ENCODE measurements at places on chromosomes 11 and 22.

GRCh38 chr11:2691355-2691761, 8.4 kb downstream of the KCNQ1OT1 start:
- no peak for DNase-seq

- no peak for DNase-seq
Measured at GRCh38 chr11:45651156-45651555, 14.3 kb downstream of the CHST1 start.

GRCh38 chr11:12993626-12994025, 15.5 kb upstream of the RASSF10 start:
- DNase-seq = no peak

GRCh38 chr11:73566422-73566821, 31.5 kb downstream of the FAM168A start:
- DNase-seq = no peak

DNA sequence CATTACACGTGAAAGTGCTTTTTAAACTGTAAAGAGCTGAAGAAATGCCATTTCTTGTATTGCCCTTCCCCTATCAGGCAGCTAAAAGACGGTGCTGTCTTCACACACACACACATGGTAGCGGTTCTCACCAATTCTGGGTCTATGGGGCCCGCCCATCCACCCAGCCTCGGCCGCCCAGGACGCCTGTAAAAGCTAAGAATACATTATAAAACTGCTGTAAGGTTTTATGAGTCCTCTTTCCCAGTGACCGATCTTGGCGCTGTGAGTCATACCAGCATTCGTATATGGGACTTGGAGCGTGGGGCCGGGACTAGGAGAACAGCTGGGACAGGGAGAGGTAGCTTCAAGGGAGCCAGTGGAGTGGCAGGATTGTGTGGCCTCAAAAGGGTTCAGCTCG, 149.7 kb upstream of the CADM1 start:
- DNase-seq = no peak

GRCh38 chr11:36500315-36500721, 9.8 kb downstream of the TRAF6 start:
- DNase-seq = no peak

- peak; percentile 32 for DNase-seq
Measured at GRCh38 chr22:36144886-36145541, 15.5 kb downstream of the APOL3 start.

- no peak for DNase-seq
Measured at GRCh38 chr11:117256573-117256972, 24.1 kb downstream of the RNF214 start.

DNA sequence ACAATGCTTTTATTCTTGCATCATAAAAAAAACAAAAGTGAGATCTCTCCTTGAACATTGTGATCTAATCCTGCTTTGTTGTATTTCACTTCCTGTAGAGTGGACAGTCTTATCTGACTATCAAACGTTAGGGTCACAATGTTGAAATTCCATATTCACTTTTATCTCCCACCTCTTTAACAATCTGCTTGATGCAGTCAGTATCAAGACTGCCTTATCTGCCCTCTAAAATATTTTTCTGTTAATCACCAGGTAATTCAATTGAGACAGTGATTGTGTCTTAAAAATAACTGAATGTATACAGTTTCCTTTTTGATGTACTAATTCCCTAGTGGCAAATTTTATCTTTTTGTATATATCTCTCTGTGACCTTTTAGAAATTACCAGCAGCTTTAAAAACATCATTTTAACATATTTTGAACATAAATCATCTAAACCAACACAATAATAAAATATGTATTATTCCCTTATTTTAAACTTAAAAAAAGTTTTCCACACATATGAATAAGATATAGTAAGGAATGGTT, 143.1 kb upstream of the MPPED2 start:
- no peak for DNase-seq

- no peak for DNase-seq
Measured at GRCh38 chr11:113238721-113239120, 75.7 kb upstream of the TTC12 start.

DNA sequence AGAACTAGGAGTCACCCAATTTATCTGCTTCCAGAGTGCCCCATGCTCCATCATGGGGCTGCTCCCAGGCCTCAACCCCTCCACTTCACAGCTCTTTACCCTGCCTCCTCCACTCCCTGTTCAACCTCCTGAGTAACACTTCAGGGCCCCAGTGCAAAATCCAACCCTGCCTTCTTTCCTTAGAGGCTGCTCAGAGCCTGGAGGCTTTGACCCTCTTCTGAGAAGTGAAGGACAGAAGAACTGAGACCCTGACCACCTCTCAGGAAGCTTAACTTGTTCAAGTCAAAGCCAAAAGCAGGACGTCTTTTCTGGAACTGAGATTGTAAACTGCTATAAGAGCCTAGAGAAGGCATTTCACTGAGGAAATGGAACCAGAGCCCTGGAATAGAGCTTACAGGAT, 15.5 kb downstream of the EIF3F start:
- DNase-seq = no peak

- no peak for DNase-seq
Measured at GRCh38 chr22:47112582-47112965, 350.1 kb downstream of the TBC1D22A start.

- no peak for DNase-seq
Measured at GRCh38 chr11:114102993-114103896, 43.7 kb downstream of the ZBTB16 start.

- DNase-seq = no peak
Measured at GRCh38 chr11:15258433-15259165, 143.9 kb downstream of the INSC start.

DNA sequence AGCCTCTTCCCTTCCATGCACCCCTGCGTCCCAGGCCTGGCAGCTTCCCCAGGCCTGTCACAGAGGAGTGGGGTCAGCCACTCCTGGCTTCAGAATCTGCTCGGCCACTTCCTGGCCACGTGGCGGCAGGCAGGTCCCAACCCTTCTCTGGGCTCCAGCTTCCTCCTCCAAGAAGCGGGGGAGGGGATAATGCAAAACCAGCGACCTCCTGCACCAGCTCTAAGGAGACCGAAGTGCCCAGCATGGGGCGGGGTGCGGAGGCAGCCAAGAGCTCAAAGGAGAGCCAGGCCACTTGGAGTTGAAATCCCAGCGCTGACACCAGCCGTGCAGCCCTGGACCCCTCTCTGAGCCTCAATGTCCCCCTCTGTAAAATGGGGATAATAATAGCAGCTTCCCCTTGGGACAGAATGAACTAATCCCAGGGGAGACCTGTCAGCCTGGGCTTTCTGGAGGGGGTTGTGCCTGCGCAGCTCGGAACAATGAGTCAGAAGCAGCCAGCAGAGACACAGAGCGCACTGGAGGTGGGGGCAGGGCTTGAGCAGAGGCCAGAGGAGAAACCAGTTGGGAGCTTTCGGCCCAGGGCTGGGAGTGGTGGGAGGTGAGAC, 22.8 kb upstream of the PICK1 start:
- DNase-seq = peak; percentile 74

GRCh38 chr11:128299132-128299726, 288.1 kb downstream of the ETS1 start:
- no peak for DNase-seq

DNA sequence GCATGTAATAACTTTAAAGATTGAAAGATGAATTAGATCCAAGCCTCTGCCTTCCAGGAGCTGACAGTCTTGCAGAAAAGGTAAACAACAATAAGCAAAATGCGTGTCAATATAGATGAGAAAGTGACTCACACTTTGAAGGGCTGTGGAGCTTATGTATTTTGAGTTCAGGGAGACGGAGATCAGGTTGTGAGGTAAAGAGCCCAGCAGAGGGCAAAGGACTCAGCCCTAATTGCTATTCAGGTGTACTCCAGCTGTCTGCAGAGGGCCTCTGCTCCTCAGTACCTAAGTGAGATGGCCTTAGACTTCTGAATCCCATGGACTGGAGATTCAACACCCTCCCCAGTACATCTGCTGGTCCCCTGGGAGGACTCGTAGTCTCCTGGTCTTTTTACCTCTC, 22.9 kb upstream of the CTR9 start:
- DNase-seq = no peak

- no peak for DNase-seq
Measured at GRCh38 chr22:46462726-46463371, 74.6 kb downstream of the CELSR1 start.

GRCh38 chr11:59801981-59802638, 8.5 kb downstream of the MRPL16 start:
- no peak for DNase-seq

- no peak for DNase-seq
Measured at GRCh38 chr22:48760481-48761390, 1066.9 kb downstream of the BRD1 start.

DNA sequence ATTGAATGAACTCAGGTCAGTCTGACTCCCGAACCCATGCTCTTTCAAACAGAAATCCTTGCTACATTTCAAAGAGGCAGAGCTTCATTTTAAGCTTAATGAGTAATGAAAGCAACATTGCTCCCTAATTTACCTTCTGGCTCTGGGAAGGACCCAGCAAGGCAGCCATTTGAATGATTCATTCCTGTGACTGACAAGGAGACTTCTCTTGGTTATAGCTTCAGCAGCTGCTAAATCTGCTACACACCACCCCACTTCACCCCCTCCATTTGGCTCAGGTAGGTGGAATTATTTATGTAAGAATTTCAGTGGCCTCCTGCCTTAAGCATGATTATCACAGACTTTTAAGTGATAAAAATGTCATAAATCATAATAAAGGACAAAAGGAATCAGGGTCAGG, 117.7 kb downstream of the KCNC1 start:
- no peak for DNase-seq

- DNase-seq = peak; percentile 43
Measured at GRCh38 chr22:40345815-40346184, 500 bp upstream of the ADSL start.

- DNase-seq = no peak
Measured at GRCh38 chr11:61019037-61019831, 47.8 kb downstream of the CD6 start.

GRCh38 chr11:25981998-25982397, 349.9 kb upstream of the ANO3 start:
- DNase-seq = peak; percentile 15

GRCh38 chr11:94762208-94762607, 5.9 kb upstream of the AMOTL1 start:
- no peak for DNase-seq

DNA sequence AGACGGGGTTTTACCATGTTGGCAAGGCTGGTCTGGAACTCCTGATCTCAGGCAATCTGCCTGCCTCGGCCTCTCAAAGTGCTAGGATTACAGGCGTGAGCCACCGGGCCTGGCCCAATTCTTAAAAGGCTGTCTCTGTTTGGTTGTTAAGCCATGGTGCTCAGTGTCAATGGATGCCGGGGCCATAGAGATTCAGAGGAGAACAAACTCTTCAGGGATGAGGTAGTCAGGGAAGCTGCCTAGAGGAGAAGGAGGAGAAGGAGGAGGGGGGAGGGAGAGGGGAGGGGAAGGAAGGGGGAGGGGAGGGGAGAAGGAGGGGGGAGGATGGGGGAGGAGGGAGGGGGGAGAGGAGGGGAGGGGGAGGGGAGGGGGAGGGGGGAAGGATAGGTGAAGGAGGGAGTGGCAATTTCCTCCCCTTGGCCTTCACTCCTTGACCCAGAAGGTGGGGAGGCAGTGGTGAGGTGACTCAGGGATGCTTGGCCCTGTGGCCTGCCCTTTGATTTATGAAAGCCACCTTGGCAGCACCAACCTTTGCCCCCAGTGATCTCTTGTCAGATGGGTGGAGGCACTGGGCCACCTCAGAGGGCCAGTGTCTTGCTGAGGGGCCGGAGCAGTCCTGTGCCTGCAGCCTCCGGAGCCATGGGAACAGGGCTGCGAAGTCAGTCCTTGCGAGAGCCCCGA, at the start of gene C11orf86:
Gene C11orf86 (plus strand): TSS at position 581 of the 681 bp plus-strand sequence. CDS start 59 bp downstream, at position 640.
- DNase-seq = no peak

GRCh38 chr11:78166855-78167469, 21.5 kb downstream of the KCTD21 start:
- DNase-seq = no peak

DNA sequence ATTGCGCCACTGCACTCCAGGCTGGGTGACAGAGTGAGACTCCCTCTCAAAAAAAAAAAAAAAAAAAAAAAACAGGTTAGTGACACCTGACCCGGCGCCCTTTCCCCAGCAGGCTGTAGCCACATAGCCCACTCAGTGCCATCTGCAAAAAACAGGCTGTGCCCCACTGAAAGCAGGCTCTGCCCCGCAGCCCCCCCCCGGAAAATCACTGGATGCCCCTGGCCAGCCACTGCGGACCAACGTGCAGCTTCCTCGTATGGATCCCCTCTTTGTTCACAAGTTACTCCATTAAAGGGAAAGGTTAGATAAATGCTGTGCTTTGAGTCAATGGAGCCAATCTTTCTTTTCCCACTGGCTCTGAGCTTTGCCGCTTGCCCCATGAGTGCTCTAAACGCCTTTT, 660.3 kb downstream of the TBC1D22A start:
- DNase-seq = no peak

DNA sequence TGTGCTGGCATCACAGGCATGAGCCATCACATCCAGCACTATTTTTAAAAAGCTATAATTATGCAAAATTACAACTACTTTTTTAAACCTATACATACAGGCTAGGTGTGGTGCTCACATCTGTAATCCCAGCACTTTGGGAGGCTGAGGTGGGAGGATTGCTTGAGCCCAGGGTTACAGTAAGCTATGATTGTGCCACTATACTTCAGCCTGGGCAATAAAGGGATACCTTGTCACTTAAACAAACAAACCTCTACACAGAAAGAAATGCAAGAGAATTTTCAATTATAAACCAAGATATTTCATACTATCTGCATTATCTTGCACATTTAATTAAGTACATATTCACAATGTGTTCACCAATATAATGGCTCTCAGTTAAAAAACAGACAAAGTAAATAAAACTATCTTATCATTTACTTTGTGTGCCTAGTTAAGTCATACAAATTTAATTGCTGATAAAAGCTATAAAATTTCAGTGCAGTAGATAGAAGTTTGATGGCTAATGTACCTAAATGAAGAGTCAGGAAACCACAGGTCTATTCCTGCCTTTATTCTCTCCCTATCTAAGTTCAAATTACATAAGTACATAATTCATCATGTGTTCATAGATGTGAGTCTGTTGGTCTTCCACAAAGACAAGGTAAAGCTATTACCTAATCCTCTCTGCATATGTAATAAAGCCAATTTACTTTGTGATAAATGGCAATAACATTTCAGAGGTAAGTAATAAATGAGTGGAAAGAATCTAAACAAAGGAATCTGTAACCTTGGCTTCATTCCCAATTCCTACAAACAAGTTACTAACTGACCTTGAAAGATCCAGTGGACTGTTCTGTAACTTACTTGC, 9.0 kb upstream of the RDX start:
- no peak for DNase-seq

GRCh38 chr11:119724956-119725355, 4.0 kb downstream of the NECTIN1 start:
- DNase-seq = no peak

Data from HL-60 (cell line).